ENCODE measurements at places on chromosomes 5 and 9.

DNA sequence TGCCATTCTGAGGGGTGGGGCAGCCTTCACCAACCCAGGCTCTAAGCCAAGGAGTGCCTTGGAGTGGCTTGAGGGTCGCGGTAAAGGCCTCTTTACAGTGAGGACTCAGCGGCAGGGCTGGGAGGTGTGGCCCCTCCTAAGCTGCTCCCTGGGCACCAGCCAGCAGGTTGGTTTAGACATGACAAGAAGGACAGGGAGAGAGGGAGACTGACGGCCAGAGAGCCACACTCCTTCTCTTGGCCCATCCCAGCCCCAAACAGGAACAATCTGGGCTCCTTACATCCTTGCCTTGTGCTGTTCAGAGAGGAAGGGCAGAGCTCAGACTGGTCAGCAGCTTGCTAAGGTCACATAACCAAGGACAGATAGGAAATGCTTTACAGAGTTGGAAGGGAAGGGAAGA is 94.5 kb downstream of the LMX1B start:
- DNase-seq = no peak

GRCh38 chr9:125663127-125663526 is 43.9 kb downstream of the MAPKAP1 start:
- no peak for DNase-seq

- peak; percentile 66 for DNase-seq
These were observed 171.3 kb downstream of the GDNF start for GRCh38 chr5:37668524-37669047.

DNA sequence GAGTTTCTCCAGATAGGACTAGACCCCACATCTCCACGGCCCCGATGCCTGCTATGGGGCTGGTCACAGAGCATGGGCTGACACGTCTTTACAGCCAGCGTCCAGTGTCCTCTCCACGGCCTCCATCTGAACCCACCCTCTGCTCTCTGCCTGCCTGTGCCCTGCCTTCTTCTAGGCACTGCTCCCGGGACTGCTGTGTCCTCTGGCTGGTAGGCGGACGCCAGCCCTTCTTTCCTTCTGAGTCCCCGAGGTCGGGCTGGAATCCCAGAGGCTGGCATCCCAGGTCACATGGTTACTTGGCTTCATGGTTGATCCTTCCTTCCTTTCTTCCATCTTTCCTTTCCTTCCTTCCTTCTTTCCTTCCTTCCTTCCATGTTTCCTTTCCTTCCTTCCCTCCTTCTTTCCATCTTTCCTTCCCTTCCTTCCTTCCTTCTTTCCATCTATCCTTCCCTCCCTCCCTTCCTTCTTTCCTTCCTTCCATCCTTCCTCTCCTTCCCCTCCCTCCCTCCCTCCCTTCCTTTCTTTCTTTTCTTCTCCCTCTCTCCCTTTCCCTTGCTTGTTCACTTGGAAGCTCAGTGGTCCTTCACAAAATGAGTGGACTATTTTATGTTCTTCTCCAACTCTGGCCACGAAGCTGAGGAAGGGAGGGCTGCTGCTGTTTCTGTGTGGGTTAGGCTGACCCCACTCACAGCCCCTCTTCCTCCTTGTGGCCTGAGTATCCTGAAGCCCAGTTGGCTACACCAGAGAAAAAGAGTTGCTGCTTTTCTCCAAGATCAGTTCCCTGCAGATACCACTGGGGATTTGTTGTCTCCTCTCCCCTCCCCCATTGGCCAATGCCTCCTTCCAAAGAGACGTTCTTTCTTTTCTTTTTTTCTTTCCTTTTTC is 66.8 kb upstream of the NEURL1B start:
- no peak for DNase-seq

- peak; percentile 80 for DNase-seq
These were observed 47.5 kb upstream of the RNF20 start for GRCh38 chr9:101485924-101486692.

DNA sequence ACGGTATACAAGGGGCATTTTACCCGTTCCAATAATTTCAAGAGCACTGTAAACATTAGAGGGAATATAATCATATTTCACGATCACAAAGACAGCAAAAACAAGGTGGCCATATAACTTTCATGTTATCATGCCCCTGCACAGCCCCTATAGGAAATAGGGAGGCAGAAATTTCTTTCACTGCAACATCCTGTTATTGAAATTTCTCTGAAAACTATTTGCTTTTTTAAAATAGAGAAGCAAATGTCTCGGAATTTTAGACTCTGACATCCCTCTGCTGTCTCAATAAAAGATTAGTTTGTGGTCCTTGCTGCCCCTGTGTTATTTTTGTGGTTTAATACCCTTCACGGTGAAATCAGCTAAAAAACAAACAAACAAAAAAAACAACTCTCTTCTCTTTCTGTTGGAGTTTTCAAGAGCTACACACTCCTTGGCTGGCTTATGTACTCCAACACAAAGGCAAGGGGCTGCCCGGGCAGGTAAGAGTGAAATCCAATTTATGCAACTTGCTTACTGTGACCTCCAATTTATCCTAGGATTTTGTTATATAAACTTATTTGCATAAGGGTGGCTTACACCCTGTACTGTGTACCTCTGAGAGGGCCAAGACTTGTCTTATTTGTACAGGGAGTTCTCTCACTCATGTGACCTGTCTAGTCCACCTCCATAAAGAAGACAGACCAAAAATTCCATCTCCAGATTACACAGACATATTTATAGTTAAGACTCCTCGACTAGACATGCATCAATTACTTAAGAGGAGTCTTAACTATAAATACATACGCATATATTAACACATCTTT is 223.6 kb downstream of the MLLT3 start:
- DNase-seq = no peak

DNA sequence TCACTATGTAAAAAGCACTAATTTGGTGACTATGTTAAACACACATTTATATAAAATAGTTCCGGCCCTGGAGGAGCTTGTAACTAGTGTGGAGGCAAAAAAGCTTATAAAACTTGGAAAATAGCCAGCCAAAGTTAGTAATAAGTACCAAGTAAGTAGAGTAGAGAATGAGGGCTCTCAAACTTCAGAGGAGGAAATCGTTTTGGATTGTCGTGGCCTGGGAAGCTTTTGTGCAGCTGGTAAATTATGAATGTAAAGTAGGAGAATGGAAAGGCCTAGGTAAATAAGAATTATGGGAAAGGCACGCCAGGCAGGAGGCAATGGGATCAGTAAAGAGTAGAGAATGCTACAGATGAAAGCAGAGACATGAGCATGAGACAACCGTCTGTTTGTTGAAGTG is 832.7 kb upstream of the ZNF608 start:
- no peak for DNase-seq

DNA sequence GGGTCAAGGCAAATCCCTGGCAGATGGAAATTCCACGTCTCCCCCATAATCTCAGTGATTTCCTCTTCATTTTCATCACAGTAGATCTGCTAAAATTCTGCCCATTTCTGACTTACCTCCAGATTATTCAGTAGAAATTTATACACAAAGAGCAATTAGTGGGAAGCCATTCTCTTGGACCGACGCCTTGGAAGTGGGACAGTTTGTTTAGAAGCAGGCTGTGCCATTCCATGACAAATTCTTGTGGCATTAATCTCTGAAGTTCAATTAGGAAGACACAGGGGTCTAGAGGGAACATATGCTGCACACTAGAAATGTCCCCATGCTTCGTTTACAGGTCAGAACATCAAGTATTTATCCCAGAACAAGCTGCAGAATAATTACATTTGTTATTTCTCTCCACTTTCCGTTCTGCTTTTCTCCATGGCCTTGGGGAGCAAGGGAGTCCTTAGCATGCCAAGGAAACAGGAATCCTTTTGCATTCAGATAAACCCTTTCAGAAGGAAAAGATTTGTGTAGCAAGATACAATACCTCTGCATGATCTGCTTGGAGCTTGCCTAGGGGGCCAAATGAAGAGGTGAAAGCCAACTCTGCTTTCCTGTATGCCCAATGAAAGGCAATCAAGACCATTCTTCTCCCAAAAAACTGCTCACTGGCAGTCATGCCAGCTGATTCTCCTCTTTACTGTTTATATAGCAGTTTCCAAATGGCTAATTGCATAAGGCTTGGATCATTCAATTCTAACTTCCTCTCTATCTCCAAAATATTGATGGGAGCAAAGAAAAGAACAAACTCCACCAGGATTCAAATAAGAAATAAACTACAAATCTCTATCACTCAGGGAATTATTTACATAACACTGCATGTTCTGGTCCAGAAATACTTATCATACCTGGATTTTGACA is 2.5 kb upstream of the PRKACG start:
- DNase-seq = no peak

DNA sequence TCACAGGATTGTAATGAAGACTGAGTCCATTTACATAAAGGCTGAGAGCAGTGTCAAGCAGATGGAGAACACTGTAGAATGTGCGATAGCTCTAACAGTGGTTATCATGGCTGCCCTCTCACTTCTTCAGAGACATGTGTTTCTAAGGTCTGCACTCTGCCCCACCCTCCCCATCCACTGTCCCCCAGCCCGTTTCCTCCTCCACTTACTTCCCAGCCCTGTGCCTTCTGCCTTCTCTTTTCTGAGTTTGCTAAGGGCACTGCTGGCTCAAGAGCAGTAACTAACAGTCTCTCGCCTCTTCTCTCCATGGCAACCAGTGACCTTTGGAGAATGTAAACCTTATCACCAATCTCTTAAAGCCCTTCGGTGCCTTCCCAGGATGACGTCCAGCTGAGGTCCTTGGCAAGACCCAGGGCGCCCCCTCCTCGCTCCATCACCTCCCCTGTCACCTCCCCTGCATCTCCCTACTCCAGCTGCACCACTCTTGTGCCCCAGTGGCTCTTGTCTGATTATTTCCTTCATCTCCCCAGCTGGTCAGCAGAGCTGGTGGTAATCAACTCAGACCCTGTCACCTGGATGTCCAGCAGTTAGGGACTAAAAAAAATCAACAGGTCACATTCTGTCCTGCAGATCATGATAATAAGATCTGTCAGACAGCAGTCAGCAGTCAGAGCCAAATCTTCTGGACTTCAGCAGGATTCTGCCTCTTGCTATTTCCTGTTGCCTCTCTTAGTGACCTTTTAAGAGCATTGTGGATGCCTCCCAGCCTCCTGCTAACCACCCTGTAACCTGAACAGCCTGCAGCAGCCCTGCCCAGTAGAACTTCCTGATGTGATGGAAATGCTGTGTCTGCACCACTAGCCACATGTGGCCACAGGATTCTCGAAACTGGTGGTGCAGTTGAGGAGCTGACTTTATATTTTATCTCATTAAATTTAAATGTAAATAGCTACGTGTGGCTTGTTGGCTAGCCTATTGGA is 9.0 kb downstream of the FXN start:
- DNase-seq = peak; percentile 66

GRCh38 chr5:179422908-179423481 is 77.7 kb upstream of the ADAMTS2 start:
- peak; percentile 37 for DNase-seq

GRCh38 chr9:137039611-137040366 is 6.2 kb downstream of the NPDC1 start:
- no peak for DNase-seq

- DNase-seq = no peak
These were observed 29.7 kb upstream of the ABO start for GRCh38 chr9:133304477-133305377.

DNA sequence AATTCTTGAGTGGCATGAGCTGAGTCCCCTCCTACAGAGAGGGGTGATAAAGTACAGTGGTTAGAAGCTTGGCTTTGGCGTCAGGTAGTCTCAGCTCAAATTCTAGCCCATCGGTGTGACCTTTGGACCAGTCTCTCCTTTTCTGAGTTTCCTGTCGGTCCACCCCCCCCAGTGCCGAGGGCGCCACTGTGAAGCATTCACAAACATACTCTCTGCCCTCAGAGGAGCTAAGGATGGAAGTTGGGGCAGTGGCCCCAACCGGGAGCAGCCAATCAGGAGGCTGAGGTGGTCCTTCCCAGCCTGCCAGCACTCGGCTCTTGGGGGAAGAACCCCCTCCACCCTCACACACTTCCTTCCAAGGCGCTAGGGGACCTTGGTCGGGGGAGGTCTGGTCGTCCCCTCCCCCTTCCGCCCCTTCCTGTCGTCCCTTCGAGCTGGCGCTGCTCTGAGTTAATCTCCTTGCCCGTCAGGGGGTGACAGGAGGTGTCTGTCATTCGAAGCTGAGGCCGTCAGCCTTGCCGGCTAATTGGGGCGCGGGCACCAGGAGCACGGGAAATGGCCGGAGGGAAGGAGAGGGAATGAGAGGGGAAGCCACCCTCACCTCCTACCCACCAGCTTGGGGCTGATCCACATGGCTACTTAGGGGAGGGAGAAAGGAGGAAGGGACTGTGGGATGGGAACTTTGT is 53.0 kb downstream of the CXXC5 start:
- peak; percentile 95 for DNase-seq

- DNase-seq = no peak
These were observed 180.3 kb downstream of the C9orf152 start for GRCh38 chr9:110027671-110028081.

GRCh38 chr9:18909140-18910018 is 123.6 kb downstream of the SAXO1 start:
- peak; percentile 53 for DNase-seq

DNA sequence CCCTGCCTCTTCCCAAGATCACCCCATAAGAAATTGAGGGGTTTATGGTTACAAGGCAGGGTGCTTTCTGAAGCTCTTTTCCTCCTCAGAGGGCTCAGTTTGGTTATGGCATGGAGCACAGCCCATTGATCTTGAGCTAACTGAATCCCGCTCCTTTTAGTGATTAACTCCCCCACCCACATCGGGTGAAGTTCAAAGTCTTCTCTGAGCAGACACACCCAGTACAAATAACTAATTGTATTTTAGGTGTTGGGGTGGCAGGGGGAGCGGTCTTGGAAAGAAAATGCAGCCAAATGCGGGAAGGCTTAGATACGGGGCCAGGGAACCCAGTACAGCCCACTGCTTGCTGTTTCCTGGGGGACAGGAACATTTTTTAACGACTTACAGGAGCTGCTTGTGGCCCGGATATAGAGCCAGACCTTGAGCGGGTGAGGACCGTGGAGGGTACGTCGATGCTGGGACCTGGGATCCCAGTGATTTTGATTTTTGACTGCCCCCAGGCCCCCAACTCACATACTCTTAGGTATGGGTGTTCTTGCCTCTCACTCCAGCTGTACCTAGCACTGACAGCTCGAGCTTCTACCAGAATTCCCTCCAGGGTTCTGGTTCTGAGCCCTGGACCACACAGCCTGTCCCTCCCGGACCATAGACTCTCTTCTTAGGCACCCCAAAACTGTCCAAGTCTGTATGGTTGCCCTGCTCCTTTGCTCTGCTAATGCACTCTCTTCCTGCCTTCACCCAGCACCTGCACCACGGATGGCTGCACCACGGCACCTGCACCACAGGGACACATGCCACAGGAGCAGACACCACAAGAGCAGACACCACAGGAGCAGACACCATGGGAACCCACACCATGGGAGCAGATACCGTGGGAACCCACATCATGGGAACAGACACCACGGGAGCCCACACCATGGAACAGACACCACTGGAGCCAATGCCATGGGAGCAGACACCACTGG is 18.3 kb upstream of the RXRA start:
- no peak for DNase-seq

DNA sequence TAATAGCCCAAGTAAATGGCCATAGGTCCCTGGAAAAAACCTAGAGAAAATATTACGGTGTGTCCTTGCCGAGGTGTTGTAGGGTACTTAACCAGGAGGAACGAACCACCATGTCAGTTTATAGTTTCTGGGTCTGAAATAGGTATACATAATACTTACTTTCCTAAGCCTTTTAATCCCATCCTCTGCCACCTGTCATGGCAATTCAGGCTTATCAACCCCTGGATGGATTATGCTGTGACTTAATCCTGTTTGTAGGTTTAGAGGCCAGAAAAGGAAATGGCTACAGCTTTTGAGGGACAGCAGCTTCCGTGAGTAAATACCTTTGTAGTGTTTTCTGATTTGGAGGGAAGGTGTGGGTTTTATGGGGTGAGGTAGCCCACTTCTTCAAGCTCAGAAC is 89.1 kb upstream of the PTPRD start:
- DNase-seq = no peak

All from endodermal cell (in vitro differentiated cells).